ENCODE measurements at places on chromosomes 1 and 21.

- peak; percentile 77 for DNase-seq
Observed at GRCh38 chr1:77322061-77322900, 40.5 kb downstream of the AK5 start.

DNA sequence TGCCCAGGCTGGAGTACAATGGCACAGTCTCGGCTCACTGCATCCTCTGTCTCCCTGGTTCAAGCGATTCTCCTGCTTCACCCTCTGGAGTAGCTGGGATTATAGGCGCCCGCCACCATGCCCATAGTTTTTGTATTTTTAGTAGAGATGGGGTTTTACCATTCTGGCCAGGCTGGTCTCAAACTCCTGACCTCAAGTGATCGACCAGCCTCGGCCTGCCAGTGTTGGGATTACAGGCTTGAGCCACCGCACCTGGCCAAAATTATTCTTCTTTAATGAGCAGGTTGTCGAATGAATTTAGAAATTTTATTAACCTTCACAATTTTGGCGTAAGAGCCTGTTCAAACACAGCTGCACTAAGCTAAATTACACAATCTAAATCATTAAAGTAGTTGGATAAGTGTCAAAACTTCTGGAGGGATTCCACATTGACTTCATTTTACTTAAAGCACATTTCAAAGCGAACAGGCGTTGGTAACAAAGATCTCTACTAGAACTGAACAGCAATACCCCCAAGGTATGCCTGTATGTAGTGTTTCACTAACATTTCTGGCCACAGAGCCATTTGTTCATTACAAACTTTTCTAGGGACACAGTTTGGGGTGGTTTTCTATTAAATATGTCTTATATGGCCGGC is 5.2 kb upstream of the CTH start:
- no peak for DNase-seq

DNA sequence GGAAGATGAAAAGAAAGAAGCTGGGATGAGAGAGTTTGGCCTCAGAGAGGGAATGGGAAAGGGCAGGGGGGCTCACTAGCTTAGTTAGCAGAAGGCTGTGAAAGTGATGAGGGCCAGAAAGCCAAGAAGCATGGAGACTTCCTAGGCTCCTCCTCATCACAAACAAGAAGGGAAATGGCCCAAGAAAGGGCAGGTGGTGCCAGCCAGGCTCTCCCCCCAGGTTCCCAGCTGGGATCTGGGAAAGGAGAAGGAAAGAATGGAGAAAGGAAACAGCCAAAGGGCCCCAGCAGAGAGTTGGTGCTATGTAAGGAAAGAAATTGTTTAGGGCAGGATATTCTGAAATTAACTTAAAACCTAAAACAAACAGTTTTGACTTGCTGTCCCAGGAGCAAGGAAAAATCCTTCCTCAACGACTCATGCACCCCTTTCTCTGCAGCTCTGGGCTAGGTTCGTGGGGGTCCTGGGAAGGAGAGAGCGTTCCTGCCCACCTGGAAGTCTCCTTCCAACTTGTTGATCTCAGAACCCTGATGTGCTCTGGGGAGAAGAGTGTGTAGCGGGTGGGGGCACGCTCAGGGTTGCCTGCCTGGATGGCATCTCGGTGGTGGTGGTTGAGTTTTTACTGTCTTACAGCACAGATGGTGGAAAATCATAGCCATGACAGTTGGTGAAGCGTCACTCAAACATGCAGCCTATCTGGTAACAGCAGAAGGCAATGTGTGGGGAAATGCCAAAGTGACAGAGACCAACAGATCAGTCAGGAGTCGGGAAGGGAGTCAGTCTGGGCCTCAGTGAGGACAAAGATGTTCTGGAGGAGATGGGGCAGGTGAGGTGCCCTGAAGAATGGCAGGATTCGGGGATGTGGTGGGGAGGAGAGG is 147.3 kb downstream of the CLIC6 start:
- DNase-seq: no peak

DNA sequence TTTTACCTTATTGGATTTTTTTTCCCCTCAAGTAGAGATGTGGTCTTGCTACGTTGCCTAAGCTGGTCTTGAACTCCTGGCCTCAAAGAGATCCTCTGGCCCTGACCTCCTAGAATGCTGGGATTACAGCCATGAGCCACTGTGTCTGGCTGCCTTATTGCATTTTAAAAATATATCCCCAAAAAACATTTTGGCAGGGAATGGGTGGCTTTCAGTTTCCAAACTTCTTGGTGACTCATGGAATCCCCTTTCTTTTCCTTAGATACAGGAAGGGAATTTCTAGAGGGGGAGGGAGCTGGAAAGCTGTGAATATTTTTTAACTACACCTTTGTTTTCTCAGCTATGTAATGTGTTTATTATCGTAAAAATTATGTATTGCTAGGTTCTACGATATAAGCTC is 73.3 kb downstream of the SNRPE start:
- no peak for DNase-seq

GRCh38 chr1:201537891-201538611 is 876 bp upstream of the NAV1 start:
- no peak for DNase-seq

GRCh38 chr1:225871359-225872074 is 10.7 kb downstream of the TMEM63A start:
- DNase-seq: no peak

- DNase-seq: peak; percentile 49
Observed at GRCh38 chr1:243287652-243288051, 31.8 kb downstream of the SDCCAG8 start.

GRCh38 chr1:26391450-26391849 is 18.9 kb upstream of the ZNF683 start:
- no peak for DNase-seq

GRCh38 chr1:173050865-173051264 is at the start of gene TNFSF18:
Gene TNFSF18, minus strand, starts transcription at chr1:173050941. Its CDS starts 45 bp downstream, at chr1:173050896.
- DNase-seq: no peak

- no peak for DNase-seq
Observed at GRCh38 chr1:174995121-174995520, 4.6 kb upstream of the CACYBP start.

Measured in fibroblast of skin of left quadriceps (primary cell).